ENCODE measurements at places on chromosomes 7 and 10.
A peak's percentile ranks its signal among the peaks of the same experiment; 100 is the strongest.

- DNase-seq, result no peak
Measured at GRCh38 chr10:74706966-74707365, 119.4 kb upstream of the KAT6B start.

DNA sequence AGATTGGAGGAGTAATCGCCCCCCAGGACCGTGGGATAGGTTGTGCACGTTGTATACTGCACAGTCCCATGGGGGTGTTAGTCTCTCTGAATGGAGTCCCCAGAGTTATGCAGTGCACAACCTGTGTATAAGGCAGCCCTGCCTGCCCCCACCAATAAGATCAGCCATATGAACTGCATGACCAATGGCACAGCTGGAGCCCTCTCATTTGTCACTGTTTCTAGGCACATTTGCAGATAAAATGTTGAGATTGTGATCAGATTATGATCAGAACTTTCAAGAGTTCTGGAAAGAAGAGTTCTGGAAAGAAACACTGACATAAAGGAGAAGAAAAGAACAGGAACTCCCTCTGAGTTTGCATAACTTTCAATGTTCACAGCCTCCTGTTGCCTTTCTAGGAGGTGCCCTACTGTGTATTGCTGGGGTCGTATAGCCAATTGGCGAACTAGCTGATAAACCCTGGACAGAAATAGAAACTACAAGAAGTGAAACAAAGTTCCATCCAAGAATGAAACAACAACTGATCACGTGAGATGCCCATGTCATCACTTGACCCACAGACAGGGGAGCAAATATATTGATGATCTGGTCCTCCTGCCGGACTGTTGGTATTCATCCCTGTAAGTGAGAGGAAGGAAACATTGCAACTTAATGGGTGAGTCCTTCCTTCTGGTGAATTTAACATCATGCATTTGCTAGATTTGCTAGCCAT lies 49.6 kb upstream of the TOMM7 start:
- no peak for DNase-seq

GRCh38 chr7:99155211-99155610 lies 11.3 kb upstream of the SMURF1 start:
- DNase-seq, result no peak

- DNase-seq, result no peak
Measured at GRCh38 chr10:119349937-119350501, 142.6 kb downstream of the GRK5 start.

DNA sequence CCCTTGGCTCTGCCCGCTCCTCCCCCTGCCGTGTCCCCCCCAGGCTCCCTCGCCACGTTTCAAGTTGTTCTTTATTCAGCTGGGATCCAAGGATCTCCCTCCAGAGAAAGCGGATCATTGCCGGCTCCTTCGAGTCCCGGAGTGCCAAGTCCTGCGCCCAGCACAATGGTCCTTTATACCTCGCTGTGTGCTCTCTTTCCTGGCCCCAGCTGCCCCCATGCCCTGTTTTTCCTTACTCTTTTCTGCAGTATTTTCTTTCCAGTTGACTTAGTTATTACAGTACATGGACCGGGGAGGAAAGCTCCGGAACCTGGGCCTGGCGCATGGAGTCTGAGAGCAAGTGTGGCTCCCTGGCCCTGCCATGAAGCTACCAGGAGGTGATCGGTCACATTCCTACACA lies 88.1 kb upstream of the KMT2C start:
- DNase-seq, result no peak

- no peak for DNase-seq
Measured at GRCh38 chr10:84590327-84591193, 262.2 kb downstream of the CCSER2 start.

DNA sequence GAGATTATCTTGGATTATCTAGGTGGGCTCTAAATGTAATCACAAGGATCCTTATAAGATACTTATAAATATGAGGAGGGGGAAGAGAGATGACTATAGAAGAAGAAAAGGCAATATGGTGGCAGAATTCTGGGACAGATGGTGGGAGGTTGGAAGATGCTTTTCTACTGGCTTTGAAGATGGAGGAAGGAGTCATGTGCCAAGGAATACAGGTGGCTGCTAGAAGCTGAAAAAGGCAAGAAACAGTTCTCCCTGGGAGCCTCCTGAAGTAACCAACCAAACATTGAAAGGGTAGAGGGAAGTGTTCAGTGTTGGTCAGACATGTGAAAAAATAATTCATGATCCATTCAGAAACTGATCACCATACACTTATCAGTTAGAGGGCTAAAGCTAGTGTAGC lies 213.3 kb downstream of the WDR11 start:
- no peak for DNase-seq

DNA sequence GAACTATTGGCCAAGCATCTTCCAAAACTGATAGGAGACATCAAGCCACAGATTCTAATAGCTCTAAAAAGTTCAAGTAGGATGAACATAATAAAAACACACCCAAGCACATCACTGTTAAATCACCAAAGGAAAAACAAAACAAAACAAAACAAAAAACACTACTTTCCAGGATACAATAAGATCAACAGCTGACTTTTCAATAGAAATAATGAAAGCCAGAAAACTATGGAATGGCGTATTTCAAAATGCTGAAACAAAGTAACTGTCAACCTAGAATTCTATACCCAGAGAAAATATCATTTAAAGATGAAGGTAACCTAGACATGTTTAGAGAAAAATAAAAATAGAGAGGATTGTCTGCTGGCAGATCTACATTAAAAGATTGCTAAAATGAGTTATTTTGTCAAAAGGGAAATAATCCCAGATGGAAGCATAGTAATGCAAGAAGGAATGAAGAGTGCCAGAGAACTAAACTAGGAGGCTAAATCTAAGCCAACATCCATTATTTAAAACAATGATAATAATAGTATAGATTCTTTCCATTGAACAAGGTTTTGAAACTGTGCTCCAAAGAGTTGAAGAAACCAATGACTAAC lies 13.9 kb downstream of the TUBAL3 start:
- DNase-seq, result no peak

DNA sequence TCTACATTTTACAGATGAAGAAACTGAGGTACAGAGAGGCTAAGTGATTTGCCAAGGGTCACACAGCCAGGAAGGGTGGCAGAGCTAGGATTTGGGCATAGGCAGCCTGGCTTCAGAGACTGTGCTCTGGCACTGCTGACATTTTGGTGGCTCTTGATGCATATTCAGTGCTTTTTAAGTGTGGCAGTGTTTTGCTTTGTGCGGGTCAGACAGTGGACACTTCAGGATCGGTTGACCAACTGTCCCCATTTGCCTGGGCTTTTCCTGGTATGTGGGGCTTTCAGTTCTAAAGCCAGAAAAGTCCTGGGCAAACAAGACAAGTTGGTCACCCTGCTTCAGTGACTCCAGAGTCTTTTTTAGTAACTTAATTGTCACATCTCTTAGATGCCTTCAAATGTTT lies 35.0 kb downstream of the SUFU start:
- DNase-seq, result no peak

GRCh38 chr7:4181446-4181845 lies 500.6 kb upstream of the FOXK1 start:
- no peak for DNase-seq

- DNase-seq, result no peak
Measured at GRCh38 chr7:22577470-22578001, 77.5 kb upstream of the STEAP1B start.

DNA sequence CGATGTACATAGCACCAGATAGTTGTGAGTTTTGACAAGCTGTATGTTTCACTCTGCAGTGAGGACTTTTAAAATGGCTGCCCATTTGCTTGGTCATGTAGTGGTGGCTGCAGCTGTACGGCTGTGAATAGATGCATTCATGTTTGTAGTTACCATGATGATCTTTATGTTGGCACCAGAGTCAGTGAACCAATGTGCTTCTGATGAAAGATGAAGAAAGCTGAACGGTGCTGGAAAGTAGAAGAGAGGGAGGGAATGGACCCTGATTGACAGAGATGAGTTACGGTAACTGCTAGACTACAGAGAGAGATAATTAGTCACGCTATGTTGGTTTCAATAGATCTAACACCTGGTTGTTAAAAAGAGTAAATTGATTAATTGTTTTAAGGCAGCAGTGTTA lies 256.8 kb downstream of the CELF2 start:
- no peak for DNase-seq

DNA sequence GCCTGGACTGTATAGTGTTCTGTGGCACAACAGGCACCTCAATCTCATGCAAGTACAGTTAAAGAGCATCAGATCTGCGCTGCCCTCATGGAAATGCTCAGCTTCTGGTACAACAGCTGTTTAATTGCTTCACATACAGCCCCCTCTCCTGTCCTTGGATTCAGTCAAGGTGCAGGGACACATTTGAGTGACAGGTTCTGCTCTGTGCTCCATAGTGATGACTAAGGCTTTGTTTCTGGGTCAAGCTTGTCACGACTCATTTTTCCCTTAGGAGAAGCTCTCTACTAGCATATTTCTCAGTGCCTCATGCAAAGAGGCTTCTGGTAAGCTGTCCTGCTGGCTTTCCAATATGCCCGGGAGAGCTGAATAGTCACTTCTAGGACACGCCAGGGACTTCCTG lies 26.8 kb upstream of the MYO3A start:
- no peak for DNase-seq

- DNase-seq, result peak; percentile 74
Measured at GRCh38 chr10:79147796-79148451, 79.2 kb downstream of the ZMIZ1 start.

GRCh38 chr7:91383053-91383904 lies 119.0 kb downstream of the FZD1 start:
- DNase-seq, result no peak

DNA sequence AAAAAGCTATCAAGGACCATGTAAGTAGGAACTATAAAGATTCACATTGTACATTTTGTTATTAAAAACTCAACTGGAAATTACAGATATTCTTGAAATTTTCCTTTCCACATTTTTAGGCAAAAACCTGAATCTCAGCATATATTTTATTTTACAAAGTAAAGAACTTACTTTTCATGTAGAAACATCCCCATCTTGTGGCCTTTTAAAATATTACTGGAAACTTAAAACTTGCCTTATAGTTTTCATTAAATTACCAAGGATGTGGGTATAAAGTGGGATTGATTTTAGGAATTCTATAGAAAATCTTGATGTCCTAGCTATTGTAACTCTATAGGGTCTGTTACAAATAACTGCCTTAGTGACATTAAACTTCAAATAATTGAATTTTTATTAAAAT lies 10.6 kb downstream of the DBF4 start:
- no peak for DNase-seq

DNA sequence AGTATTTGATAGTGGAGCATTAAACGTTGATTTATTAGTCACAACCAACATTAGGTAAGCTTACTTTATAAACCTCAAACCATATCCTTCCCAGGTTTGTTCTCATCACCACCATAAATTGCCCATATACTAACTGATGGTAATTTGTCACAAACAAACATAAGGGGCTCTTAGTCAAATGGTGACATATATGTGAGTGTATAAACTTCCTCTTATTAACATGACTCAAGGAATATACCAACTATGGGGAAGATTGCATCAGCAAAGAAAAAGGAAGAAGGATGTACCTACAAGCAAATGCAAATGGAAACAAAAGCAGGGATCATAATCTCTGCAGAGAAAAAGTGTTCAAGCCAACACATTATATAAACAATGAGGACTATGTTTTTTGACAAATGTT lies 418.2 kb upstream of the AKR1E2 start:
- DNase-seq, result no peak

- DNase-seq, result no peak
Measured at GRCh38 chr7:29889288-29889687, 83.0 kb downstream of the WIPF3 start.

GRCh38 chr7:143295870-143296269 lies 7.7 kb downstream of the CASP2 start:
- DNase-seq, result no peak

DNA sequence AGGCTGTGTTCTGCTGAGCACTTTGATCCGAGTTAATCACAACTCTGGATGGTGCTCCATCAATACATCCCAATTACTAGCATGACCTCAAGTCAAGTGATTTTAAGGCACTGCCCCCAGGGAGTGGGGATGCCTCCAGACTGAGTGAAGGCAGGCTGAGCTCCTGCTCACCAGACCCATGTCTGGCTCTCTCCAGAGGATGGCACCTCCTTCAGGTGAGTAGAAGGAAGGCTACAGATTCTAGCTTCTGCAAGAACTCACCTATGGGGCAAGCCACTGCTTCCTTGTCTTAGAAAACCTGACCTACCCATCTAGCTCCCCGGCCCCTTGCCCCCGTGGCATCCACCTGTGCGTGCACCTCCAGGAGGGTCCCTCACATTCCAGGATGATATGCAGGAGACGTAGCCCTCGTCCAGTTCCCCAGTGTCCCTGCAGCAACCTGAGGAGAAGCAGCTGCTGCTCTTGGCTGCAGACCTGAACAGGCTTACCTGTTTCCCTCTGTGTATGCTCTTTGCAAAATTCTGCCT lies 390.3 kb downstream of the GRID1 start:
- no peak for DNase-seq

DNA sequence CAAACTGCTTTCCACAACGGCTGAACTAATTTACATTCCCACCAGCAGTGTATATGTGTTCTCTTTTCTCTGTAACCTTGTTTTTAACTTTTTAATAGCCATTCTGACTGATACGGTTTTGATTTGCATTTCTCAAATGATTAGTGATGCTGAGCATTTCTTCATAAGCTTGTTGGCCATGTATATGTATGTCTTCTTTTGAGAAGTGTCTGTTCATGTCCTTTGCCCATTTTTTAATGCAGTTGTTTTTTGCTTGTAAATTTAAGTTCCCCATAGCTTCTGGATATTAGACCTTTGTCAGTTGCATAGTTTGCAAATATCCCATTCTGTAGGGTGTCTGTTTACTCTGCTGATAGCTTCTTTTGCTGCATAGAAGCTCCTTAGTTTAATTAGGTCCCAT lies 6.1 kb downstream of the ZNF786 start:
- DNase-seq, result no peak

DNA sequence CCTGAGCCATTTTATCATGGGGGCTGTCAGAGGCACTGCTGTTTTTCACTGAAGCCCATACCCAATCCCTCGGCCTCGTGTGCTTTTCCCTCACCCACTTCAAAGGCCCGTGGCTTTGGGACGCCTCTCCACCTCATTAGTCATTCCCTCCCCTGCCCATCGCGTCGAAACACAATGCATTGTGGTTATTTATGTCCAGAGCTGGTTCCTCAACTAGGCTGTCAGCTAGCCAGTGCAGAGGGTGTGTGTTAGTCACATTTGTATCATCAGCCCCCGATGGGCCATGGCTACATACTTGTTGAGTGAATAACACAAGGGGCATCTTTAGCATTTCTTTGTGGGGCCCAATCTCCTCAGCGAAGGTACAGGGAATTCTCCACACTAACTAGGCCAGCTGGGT lies 3.8 kb upstream of the CRCP start:
- DNase-seq, result no peak

GRCh38 chr10:102620591-102621442 lies 23.5 kb upstream of the TRIM8 start:
- no peak for DNase-seq

GRCh38 chr7:33816106-33816505 lies 89.2 kb upstream of the BMPER start:
- DNase-seq, result no peak

GRCh38 chr7:105690325-105690945 lies 109.1 kb upstream of the EFCAB10 start:
- no peak for DNase-seq

DNA sequence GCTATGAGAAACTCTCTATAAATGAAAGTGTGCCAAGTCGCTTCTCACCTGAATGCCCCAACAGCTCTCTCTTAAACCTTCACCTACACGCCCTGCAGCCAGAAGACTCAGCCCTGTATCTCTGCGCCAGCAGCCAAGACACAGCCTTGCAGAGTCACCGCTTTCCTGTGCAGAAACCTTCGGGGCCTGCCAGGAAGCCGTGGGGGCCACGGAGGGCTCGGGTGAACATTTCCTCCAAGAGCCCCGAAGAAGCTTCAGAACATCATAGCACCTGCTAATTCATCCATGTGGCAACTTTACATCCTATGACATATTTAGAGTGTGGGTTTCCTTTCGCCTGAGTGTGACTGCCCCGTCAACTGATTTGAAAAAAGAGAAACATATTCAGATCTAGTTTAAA lies 55.7 kb upstream of the PRSS58 start:
- DNase-seq, result peak; percentile 79
